ENCODE measurements at places on chromosomes 2 and 18.
A peak's percentile ranks its signal among the peaks of the same experiment; 100 is the strongest.

- DNase-seq, result no peak
Measured at GRCh38 chr2:216572582-216573578, 60.3 kb upstream of the IGFBP2 start.

DNA sequence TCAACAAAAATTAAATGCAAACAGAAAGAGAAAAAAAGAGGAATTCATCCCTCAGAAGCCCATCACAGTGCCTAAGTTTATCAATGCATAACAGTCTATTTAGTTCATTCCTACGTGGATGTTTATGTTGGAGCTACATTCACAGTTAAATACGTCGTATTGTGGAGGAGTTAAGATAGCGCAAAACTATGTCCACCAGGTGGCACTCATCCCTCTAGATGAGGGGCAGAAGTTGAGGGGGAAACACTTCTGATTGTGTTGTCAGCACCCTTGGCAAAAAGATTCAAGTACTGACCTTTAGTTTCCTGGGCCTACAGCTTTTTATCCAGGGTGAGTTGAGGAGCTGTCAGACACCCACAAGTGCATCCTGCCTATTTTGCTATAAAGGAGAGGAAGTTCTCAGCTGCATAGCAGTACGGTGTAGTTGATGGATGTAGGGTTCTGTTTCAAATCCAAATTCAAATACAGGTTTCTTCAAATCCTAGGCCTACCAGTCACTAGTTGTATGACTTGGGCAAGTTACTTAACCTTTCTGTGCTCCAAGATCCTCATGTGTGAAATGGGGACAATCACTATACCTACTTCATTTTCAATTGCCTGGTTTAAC lies 26.8 kb upstream of the MYO1B start:
- peak; percentile 73 for DNase-seq

GRCh38 chr2:188503975-188504374 lies 212.3 kb downstream of the GULP1 start:
- no peak for DNase-seq

DNA sequence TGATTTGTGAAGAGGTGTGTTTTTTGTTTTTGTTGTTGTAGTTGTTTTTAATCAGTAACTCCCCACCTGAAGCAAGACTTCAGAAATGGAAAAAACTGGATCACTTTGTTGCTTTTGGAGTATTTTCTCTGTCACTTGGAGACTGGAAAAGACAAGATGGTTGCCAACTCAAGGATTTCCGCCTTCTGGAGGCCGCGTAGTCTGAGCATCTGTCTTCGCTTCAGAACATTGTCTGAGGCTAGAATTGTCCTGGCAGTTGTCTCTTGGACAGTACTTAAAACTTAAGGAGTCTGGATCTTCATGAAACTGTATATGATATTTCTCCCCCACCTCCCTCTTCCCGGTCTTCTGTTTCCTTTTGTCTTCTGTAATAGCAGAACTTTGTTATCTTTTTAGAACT lies 67.7 kb downstream of the ARHGAP28 start:
- no peak for DNase-seq

DNA sequence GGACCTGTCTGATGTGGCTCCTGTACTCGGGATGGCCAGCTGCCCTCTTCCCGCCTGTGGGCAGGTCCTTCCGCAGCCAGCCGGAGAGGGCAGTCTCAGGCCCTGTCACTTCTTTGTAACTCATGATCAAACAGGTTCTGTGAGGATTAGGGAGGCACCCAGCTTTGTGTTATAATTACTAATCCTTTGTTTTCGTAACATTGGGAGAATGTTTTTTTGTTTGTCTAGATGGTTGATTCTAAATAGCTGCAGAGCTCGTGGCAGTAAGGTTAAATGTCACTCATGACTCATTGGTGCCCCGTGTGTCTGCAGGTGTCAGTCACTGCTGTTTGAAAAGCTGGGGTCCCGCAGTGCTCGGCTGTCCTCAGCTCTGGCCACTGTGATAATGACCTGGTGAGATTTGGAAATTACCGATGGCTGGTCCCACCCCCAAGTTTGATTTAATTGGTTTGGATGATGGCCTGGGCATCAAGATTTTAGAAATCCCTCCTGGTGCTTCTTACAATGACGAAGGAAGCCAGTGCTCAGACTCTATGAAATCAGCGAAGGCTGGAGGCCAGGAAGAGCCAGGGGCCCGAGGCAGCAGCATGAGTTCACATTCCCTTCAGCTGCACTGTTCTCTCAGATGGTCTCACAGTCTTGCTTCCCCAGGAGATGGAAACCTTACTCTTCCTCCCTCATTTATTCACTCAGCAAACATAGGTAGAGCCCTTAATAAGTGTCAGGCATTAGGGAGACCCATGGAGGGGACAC lies 172.8 kb downstream of the VAPA start:
- DNase-seq, result peak; percentile 15

GRCh38 chr2:64722291-64723044 lies 68.8 kb upstream of the SERTAD2 start:
- no peak for DNase-seq

GRCh38 chr2:9083287-9083686 lies 79.8 kb upstream of the MBOAT2 start:
- DNase-seq, result no peak

- no peak for DNase-seq
Measured at GRCh38 chr2:149666809-149667320, 79.3 kb upstream of the MMADHC start.

DNA sequence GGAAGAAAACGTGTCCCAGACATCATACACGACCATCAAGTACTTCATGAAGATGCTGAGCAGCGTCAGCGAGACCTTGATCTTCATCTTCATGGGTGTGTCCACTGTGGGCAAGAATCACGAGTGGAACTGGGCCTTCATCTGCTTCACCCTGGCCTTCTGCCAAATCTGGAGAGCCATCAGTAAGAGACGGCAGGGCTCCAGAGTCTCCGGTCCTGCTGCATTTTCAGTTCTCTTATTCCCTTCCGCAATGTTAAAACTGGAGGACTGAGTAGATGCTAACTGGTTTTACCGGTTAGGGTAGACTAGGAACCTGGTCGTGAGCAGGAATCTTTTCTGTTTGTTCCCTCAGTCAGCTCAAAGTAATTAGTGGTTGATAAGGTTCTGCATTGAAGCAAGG lies 32.3 kb downstream of the SLC9A4 start:
- no peak for DNase-seq

- DNase-seq, result no peak
Measured at GRCh38 chr2:96977631-96978195, 8.7 kb downstream of the FAM178B start.

DNA sequence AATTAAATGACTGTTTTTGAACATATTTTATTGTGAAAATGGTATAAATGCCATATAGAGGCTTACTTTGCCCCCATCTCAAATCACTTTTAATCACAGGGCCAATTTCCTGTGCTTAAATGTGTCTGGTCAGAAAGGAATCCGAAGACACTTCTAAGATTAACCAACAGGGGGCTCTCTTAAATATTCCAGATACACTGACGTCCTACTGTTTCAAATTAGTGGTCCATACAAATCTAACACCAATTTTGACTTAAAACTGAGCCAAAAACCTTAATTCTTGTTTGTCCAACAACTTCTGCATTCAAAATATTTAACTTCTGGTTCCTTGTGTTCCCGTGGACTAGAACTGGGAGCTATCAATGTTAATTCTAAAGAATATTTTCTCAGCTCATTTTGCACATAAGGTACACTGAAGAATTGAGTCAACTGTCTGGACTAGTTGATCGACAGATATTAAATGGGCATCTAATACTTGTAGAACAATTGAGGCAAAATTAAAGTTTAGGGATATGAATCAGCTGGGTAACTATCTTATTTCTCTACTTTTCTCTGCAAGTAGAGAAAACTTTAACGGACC lies 557.5 kb downstream of the ARHGAP15 start:
- no peak for DNase-seq

- DNase-seq, result no peak
Measured at GRCh38 chr2:24016376-24016761, 6.5 kb downstream of the MFSD2B start.

- no peak for DNase-seq
Measured at GRCh38 chr18:21575656-21576055, 24.8 kb downstream of the ESCO1 start.

GRCh38 chr2:100390001-100390940 lies 27.2 kb downstream of the CHST10 start:
- no peak for DNase-seq

DNA sequence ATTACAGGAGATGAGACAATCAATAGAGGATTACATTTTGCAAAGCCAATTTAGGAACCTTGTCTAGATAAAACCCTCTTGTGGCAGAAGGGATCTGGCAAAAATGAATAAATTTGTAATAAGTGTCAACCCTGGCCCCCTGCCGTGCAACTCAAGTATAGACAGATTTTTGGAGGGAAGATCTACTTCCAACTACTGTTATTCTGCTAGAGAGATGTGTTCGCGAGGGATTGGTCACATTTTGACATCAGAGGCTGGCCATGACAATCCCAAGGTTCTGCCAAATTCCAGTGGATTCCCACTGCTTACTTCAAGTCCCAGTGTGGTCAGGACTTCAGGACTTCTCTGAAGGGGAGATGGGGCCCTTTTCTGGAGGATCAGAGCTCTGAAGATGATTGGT lies 192.6 kb downstream of the SH3RF3 start:
- DNase-seq, result no peak

DNA sequence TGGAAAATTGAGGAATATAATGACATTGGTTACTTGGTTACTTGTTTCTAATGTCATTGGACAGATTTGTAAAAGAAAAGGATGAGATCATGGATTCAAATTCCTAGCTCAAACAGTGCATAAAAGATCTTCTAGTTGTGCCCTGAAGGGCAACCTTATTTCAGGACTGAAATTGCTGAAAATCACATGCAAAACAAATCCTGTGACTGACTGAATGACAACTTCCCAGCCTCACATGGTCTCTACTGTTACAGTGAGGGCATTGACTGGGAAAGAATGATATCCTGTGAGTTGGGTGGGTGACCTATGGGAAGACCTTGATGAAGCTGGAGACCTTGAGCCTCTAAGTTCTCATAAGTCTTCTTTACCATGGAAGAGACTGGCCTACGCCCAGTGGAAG lies 90.4 kb upstream of the HAAO start:
- DNase-seq, result no peak

DNA sequence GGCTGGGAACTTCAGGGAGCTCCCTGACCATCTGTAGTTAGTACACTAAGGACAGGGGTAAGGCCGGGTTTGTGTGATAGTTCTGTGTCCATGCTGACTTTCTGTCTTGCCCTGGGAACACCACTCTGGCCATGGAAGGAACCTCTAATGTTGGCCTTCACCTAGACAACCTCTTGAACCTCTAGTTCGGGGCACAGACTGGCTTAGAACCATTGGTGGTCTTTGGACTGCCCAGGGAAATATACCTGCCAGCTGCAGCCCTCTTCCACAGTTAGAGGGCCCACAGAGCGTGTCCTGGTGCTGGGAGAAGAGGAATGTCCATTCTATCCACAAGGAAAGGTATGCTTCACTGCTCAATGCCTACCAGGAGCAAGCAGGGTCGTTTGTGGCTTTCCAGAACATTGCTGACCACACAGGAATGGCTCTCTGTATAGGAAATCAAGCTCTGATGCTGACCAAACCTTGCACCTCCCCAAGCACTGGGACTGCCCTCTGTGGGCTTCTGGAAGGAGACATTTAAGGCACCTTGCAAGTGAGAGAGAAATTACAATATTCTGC lies 318.8 kb upstream of the EPAS1 start:
- no peak for DNase-seq

GRCh38 chr2:222319586-222320435 lies 21.0 kb upstream of the PAX3 start:
- no peak for DNase-seq

GRCh38 chr2:192025637-192026036 lies 169.1 kb downstream of the TMEFF2 start:
- no peak for DNase-seq

DNA sequence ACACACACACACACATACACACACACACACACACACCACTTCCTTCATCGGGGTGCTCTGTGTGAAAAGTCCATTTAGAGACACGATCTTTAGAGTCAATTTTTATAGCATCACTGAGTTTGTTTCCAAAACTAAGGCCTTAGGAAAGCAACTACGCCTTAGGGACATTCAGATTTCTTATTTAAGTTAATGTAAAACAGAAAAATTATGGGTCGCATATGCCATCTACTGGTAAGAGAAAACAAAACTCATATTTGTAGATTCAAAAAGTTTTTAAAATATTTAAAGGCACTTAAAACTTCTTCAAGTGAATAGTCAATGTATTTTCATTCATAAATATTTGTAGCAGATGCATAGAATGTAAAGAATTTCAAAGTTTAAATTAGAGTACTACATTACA lies 166.2 kb downstream of the ATAD2B start:
- DNase-seq, result peak; percentile 43

DNA sequence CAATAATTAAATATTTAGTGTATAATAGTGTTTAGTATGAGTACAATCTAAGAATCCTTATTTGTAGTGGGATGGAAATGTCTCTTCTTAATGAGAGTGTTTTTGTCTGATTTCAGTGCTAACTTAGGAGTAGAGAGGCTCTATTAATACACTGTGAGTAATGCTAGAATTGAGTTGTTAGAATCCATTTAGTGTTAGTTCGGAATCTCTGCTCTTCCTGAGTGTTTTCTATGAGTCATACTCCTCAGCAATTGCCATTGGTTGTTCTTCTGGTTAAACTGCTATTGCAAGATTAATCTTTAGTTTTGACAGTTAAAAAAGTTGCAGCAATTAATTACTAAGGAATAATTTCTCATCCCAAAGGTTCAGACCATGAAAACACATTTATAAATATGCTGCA lies 828.6 kb upstream of the POU3F3 start:
- no peak for DNase-seq

DNA sequence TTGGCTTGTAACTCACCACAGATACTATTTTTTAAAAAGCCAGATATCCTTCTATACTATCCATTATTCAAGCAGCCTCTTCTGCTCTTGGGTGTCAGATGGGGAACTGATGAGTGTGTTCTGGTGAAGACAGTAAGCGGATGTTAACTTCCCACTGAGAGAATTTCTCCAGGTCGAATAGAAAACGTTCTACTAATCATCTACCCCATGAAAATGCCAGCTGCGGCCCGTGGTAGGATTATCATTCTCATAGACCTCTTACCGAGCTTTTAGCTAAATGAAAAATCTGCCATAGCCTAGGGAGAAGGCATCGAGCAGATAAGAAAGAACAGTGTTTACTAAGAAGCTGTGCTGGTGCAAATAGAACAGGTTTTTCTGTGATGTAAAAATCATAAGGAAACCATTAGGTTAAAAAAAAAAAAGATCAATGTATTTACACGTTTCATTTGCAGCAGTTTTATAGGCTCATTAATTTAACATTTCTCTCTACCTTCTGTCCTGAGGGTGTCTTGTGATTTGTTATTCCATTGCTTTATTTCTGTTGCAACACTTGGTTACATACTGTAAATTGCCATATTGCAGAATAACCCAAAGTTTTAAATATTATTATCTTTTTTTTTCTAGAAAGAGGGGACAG lies 1521.5 kb upstream of the ZEB2 start:
- no peak for DNase-seq
